ENCODE measurements at places on chromosomes 6 and 20.

DNA sequence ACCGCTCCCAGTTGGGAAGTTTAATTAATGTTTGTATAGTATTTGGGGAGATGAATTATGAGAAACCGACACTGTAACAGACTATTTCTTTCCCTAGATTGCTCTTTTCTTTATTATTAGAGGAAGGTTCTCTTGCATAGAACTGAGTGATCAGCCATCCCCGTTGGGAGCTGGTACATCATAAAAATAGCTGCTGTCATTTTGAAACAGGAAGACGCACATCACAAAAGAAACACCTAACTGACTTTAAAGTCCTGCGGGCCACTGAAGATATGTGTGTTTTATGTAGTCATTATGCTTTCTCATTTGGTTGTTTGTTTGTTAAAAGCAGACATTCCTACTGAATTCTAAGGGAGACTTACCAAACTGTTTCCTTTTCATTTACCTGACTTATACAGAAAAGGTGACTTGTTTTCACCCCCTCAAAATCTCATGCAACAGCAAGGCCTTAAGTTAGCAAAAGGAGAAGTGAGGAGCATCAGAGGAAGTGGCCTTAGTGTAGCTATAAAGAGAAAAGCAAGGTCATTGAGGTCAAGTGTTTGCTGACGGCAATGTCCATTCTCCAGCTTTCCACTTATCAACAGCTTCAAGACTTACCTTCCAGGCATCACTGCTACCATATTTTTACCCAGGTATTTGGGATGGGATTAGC is 91.0 kb downstream of the PKHD1 start:
- DNase-seq: no peak

- DNase-seq: no peak
These were observed 22.1 kb upstream of the ZNF318 start for GRCh38 chr6:43391440-43392031.

DNA sequence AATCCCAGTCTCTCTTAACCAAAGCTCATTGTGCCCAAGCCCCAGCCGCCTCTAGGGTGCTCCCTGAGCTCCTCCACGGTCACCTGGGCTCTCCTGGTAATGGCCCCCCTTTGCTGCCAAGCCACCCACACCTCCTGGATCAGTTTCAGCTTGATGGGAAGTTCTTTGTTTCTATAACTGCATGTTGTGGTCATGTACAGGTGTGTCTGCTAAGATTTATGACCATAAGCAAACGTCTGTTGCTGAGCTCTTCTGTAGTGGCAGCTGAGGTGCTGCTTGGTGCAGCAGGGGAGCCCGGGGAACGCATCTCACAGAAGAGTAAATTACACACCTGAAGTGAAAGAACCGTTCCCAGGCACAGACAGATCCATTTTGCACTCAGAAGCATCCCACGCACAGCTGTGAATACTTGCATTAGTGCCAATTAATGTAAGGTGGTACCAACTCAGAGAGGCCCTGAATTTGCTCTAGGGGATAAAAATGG is 194.6 kb upstream of the ARID1B start:
- DNase-seq: no peak

DNA sequence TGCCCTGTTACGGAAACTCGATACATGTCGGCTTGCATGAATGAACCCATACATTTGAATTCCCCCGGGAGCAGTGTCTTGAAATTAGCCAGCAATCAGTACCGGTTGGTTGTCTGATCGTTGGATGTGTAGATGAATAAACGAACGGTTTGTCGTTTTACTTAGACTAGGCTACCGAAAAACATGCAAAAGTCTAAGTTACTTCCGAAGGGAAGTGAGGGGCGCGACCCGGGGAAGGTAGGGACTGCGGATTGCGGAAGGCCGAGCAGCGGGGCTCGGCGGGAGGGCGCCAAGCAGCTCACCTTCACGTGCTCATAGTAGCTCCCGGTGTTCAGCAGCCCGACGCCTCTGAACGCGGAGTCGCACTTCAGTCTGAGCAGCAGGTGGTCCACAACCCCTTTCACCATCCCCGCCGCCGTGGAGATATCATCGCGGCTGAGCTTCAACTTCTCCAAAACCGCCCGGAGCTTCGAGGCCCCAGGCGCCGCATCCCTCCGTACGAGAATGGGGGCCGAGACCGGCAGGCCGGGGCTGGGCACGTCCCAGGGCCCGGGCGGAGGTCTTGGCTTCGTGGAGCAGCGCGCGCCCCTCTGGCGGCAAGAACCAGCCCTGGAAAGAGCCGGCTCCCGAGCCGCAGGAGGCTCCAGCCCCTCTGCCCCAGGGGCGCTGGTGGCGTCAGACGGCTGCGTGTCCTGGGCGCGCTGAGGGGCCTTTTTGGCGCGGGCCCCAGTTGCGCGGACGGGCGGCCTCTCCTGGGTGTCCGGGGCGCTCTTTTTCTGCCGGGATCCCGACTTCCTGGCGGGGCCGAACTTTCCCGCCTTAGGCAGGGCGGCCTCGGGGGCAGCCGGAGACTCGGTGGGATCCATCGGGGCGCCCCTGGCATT is 632 bp downstream of the CGAS start:
- DNase-seq: peak; percentile 8

GRCh38 chr20:54219751-54220426 is 12.0 kb downstream of the PFDN4 start:
- DNase-seq: no peak

DNA sequence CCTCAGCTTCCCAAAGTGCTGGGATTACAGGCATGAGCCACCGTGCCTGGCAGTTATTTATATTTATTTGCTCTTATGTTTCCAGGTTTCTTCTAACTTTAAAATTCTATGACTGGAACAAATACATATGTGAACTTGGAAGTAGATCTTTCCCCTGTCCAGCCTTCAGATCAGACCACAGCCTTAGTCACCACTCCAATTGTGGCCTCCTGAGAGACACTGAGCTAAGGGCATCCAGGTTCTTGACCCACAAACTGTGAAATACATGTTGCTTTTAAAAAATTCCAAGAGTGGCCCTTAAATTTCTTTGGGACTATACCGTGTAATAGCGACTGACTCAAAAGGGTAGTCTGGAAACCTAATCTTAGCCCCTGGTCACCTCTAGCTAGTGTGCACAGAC is 1.5 kb upstream of the ADGRG6 start:
- no peak for DNase-seq

DNA sequence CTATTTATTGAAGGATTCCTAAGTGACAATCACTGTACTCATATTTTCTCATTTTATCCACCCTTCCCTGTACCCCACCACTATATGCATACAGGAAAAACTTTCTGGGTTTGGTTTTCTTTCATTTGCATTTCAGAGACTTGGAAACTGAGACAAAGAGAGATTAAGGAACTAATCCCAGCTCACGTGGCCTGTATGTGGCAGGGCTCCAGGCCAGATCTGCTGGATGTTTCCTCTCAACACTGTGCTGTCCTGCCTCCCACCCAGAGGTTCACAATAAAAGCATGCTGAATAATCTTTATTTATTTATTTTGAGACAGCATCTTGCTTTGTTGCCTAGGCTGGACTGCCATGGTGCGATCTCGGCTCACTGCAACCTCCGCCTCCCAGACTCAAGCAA is 50.2 kb downstream of the CEP162 start:
- DNase-seq: no peak

- DNase-seq: no peak
These were observed 23.3 kb downstream of the NRSN1 start for GRCh38 chr6:24149296-24149695.

DNA sequence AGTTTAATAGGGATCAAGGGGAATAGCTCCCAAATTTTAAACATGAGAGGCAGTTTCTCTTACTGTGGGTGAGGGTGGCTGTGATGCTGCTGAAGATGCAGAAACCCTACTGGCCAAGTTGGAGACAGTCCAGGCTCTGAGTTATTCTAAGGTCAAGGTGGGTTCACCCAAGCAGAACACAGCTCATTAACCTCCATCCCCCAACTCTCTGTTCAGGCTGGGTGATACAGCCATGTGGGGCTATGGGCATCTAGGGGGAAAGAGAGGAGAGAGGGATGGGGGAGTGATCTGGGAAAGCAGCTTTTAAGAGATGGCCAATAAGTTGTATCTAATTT is 18.9 kb upstream of the TRAM2 start:
- DNase-seq: no peak

- DNase-seq: no peak
These were observed 49.9 kb downstream of the PXDC1 start for GRCh38 chr6:3701631-3702030.

DNA sequence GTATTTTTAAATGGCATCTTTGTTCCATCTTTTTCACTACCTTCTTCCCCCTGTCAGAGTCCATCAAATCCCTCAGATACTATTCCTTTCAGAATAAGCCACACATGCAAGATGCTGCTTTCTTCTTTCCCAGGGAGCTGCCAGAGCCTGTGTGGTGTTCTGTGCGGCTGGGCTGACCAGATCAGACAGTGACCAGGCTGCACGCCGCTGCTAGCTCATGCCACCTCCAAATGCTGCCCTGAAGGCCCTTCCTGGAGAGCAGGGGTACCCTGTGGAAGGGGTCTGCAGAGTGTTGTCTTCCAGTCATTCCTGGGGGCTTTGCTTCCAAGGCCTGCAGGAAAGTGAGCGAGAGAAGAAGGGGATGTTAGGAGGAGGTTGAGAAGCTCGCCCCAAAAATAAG is 179.1 kb upstream of the SUPT3H start:
- no peak for DNase-seq

DNA sequence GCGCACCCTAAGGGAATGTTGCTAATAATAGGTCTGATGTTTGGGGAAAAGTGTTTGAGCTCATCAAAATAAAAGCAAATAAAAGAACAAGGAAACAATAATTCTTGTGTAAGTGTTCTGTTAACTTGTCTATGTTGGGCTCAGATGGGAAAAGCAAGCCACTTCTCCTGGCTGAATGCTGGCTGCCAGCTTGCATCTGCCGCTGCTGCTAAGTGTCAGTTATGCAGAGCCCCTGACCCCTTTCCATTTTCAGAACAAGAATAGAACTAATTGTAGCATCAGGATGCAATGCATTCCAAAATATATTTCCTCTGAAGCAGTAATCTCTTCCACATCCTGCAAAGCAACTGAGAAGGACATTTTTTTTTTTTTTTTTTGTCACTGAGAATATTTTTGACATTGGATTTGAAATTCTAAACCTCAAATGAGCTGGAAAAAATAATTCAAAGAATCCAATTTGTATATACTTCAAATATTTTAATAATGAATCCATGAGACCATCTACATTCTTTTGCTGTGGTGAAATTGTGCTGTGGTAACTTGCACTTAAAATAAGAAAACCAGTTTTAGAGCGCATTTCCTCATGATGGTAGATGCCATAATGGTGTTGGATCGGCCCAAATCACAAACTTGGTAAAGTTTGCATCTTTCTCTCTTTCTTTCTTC is 43.9 kb upstream of the DEK start:
- DNase-seq: no peak

DNA sequence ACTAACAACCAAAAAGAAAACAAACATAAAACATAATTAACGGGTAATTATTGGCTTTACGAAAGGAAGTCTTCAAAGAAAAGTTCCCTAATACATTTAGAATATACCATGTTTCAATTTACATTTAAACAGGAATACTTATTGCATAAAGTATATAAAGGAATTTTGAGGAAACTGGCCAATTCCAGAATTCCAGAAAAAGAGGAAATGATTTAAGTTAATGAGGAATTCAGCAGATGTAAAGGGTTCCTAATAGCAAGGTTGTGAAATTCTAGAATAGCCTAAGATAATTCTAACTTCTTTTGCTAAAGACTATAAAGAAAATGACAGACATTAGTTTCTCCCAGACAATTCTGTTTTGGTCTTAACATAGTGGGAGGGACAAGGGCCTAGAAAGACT is 35.0 kb downstream of the DTNBP1 start:
- no peak for DNase-seq

- no peak for DNase-seq
These were observed 32.4 kb upstream of the TXLNB start for GRCh38 chr6:139324301-139324555.

- no peak for DNase-seq
These were observed 126.5 kb downstream of the SLC24A3 start for GRCh38 chr20:19338960-19339359.

- no peak for DNase-seq
These were observed 24.4 kb downstream of the MYLIP start for GRCh38 chr6:16153211-16153820.
